Midbrain (tissue), 1 donor: ENCODE measurements at places on chromosomes 6 and 20.

DNA sequence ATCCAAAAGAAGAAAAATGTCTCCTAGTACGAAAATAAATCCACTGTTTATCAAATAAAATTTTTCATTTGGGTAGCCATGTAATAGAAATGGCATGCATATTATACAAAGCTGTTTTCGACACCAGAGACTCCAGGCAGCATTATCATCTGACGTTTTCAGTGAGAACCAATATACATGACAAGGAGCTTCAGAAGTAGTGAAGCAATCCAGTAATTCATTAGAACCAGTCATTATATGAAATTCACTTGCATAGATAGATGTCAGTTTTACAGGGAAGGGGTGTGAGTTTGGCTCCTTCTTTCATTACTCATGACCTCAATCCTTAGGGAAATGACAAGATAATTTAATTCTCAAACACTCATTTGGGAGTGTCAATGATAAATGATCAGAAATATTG, 14.7 kb downstream of the HTR1B start:
- DNase-seq: no peak

DNA sequence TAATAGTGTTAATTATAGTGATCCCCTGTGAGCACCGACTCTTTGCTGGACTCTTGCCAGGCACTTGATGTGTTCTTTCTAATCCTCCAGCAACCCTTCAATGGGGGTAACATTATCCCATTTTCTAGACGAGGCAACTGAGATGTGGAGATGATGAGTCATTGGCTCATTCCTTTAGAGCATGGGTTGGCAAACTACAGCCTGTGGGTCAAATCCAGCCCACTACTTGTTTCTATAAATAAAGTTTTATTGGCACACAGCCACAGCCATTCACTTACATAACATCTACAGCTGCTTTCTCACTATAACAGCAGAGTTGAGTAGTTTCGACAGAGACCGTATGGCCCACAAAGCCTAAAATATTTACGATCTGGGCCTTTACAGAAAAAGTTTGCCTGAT, 249.5 kb upstream of the KCNG1 start:
- DNase-seq: no peak

GRCh38 chr20:58188527-58188926, 39.9 kb downstream of the ANKRD60 start:
- DNase-seq: no peak

- DNase-seq: no peak
These were observed 964.8 kb upstream of the GJE1 start for GRCh38 chr6:141167945-141168344.

- DNase-seq: no peak
These were observed 644.9 kb upstream of the AGPAT4 start for GRCh38 chr6:161918628-161919205.

- DNase-seq: no peak
These were observed 32.9 kb downstream of the PKIG start for GRCh38 chr20:44615169-44615791.

- no peak for DNase-seq
These were observed 598.8 kb downstream of the GRIK2 start for GRCh38 chr6:101992286-101992685.

DNA sequence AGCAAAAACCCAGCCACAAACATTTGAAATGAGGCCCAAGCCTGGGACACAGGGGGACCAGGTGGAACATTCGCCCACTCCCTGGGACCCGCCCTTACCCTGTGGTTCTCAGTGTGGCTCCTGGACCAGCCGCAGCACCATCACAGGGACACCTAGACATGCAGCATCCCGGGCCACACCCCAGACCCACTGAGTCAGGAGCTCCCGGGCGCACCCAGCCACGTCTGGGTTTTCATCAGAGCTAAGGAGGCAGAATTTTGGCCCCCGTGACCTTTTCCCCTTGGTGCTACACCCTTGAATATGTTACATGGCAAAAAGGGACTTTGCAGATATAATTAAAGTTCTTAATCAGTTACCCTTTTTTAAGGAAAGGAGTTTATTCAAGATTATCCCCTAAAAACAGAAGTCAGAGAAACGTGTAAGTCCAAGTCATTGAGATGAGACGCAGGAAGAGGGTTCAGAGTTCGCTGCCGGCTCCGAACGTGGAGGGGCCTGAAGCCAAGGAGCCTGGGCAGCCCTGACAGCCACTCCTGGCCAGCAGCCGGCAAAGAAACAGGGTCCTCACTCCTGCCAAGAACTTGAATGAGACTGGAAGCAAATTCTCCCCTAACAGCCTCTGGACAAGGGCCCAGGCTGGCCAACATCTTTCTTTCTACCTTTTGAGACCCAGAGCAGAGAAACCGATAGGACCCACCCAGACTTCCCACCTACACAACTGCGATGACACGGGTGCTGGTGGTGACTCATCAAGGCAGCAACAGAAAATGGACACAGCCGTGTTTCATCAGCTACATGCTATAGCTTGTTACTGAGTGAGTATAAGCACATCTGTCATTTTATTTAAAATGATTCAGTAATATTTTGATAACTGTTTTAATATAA, 25.3 kb downstream of the BFSP1 start:
- DNase-seq: peak; percentile 1

DNA sequence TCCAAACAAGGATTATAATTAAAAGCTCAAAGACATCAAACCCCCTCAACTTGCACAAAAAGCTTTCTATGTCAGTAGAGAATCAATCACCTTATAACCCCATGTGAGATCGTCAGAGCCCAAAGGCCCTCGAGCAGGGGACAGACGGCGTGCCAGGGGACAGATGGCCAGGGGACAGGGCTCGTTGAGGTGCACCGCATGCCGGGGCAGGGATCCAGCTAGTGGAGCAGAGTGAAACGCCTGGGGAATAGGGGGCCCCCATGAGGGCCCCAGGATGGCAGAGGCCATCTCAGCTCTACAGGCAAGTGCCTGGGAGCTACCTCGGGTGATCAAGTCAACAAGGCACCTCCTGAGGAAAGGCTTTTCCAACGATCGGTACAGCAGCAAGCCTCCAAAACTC, 28.6 kb downstream of the DIDO1 start:
- no peak for DNase-seq

- no peak for DNase-seq
These were observed 83.6 kb downstream of the THBS2 start for GRCh38 chr6:169169941-169170582.

DNA sequence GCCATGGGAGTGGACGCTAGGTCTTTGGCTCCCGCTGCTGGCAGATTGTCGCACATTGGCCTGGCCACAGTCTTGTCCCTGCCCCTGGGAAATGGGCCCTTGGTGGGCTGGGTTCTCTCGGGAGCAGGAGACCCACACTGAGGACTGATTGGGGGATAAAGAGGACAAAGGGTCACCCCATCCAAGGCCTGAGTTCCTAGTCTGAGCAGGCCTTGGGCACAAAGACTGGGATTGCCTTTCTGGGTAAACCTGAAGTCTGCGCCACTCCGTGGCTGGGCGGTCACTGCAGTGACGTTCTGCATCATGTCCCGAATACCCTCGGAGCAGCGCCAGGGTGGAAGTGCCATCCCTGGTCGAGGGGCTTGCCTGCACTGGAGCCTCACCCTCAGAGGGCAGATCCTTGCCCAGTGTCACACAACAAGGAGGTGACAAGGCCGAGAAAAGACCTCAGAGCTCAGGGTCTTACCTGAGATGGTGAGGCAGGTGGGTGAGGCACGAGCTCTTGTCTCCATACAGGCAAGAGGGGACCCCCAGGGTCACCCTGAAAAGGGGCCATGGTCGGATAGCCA, 36.1 kb upstream of the ZBP1 start:
- no peak for DNase-seq

DNA sequence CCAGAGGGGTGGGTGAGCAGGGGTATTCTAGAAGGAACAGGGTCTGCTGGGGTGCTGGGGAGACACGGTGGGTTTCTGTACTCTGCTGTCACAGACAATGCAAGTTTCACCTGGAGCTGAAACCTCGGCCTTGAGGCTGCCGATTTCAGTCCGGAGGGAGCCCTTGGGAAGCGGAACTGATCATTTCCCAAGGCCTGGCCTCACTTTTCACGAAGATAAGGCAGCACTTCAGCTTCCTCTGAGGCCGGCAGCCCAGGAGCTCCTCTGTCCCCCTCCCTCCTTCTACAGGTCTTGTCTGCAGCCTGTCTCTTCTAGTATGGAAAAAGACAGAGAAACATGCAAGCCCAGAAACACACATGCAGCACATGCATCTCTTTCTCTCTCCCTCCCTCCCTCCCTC, 242.1 kb downstream of the CDC5L start:
- DNase-seq: no peak

DNA sequence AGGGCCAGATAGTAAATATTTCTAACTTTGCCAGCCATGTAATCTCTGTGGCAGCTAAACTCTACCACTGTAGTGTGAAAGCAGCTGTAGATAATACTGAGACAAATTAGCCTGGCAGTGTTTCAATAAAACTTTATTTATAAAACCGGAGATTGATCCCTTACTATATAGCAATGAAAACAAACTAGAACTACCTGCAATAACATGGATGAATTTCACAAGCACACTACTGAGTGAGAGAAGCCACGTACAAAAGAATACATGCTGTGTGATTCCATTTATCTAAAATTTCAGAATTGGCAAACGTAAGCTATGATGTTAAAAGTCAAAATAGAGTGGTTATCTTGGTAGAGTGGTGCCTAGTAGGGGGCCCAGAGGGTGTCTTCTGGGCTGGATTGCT, 198.7 kb upstream of the SGK1 start:
- DNase-seq: no peak

DNA sequence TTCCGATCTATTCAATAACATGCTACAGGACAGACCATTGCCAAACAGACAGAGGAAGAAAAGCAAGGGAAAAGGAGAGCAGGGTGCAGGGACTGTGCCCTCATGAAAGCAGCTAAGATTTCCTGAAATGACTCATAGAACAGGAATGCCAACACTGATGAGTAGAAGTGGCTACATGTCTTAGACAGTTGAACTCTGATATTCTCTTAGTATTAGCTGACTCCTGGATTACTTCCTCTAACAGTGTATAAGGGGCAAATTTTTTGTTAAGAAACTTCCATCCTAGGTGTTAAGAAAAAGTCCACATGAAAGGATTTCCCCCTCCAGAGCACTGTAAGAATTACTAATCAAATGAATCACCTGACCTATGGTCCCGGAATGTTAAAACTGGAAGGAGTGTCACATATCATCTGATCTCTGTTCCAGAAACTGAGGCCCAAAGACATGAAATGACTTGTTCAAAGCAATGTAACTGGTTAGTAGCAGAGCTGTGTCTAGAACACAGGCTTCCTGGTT, 224.9 kb downstream of the IBTK start:
- DNase-seq: no peak

GRCh38 chr6:53628354-53629119, 37.0 kb downstream of the KLHL31 start:
- DNase-seq: no peak

DNA sequence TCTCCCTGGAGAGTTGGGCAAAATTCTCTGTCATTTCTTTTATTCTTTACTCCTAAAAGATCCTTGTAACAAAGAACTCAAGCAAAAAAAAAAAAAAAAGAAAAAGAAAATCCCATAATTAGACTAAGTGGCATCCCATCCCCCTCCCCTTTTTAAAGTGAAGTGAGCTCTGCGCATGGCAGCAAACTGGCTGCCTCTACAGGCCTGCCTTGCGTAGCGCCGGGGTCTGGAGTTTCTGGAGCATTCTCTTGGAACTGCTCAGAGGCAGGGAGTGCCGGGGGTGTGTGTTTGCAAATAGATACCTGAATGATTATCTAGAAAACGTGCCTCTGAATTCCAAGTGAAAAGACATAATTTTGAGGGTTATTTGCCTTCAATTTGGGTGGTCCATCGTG, 48.1 kb downstream of the FOXC1 start:
- no peak for DNase-seq

GRCh38 chr20:53631909-53632662, 38.4 kb upstream of the ZNF217 start:
- DNase-seq: no peak

DNA sequence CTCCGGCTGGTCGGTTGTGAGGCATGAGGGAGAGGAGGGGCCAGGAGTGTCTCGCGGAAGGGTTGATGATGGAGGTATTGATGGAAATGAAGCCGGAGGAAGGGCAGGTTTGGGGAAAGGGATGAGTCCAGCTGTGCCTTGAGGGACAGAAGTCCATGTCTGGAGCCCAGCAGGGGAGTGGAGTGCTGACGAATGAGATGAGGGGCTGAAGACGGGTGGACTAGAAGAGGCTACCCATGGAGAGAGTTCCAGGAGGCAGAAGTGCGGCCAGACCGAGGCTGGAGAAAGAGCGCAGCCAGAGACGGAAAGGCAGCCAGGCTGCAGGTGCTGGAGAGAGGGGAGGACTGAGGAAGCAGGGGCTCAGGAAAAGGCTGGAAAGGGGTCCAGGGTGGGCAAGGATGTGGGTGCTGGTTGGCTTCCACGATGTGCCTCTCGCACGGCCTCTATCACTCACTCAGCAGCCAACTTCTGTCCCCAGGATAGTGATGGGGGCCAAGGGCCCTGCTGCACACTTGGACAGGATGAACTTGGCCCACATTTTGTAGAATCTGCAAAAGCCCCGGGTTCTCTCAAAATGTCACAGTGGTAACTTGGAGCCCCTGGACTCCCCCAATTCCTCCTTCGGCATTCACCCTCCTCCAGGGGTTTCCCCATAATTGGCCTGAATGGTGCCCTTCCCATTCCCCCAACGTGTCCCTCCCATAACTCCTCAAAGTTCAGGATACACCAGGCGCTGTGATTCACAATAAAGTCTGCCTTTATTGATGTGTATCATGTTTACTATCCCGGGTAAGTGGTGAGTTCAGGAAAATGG, 627 bp upstream of the EIF6 start:
- no peak for DNase-seq

DNA sequence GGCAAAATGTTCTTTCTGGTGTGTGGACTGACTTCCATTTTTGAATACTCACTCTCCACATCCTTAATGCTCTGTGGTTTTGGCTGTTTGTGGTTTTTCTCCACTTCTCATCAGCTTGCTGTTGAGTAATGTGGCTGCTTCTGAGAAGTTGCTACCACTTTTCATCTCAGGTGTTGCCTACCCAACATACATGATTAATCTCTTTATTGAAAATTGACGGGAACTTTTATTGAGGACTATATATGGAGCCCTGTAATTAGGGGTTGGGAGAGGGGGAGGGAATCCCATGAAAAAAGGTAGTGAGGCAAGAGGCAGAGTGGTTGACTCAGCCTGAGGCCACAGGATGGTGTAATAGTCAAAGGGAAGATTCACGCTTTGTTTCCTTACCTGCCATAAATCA, 17.6 kb downstream of the IL22RA2 start:
- DNase-seq: no peak

- DNase-seq: no peak
These were observed 25.2 kb downstream of the ADGRF1 start for GRCh38 chr6:47016909-47017308.

- DNase-seq: no peak
These were observed 75.3 kb upstream of the ENPP5 start for GRCh38 chr6:46246081-46246480.

DNA sequence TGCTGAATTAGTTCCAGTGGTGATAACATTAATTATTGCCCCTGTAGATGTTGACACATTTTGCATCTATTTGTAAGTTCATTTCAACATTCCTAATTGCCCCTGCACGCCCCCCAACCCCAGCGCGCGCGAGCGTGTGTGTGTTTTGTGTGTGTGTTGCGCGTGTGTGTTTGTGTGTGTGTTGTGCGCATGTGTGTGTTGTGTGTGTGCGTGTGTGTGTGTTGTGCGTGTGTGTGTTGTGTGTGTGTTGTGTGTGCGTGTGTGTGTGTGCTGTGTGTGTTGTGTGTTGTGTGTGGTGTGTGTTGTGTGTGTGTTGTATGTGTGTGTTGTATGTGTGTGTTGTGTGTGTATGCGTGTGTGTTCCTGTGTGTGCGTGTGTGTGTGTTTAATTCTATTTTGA, 245.7 kb upstream of the GMDS start:
- DNase-seq: no peak
